Central memory CD4-positive, alpha-beta T cell (primary cell): ENCODE measurements at places on chromosomes 7 and 10.

DNA sequence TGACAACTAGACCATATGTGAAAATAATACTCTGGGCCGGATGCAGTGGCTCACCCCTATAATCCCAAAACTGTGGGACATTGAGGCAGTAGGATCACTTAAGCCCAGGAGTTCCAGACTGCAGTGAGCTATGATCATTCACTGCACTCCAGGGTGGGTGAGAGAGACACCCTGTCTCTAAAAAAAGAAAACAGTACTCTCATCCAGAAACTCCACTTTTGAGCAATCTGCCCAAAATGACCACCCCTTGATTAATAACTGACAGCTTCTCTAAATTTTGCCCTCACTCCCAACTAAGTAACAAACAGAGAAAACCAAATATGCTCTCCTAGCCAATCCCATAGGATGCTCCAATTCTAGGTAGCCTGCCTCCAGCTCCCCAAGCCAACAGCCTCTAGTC lies 62.5 kb upstream of the AKR1E2 start:
- DNase-seq = no peak

- DNase-seq = no peak
These were observed 39.0 kb downstream of the RAB11FIP2 start for GRCh38 chr10:118007773-118008172.

DNA sequence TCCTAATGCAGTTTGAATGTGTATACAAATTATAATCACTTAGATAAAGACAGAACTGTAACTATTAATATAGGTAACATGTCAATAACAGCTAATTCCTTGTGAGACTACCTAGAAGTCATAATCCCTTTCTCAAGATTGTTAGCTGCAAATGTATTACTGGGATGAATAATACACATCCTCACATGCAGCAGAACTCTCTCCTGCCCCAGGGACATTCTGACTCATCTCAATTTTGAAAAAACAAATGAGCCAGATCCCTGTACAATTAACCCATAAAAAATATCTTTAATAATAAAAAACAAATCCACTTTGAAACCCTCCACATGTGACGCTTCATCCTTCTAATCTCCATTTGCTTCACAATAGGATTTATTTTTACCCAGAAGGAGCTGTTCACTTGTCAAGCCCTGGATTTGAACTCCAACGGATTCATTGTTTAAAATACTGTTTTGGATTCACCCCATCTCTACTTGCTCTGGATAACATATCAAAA lies 428.4 kb upstream of the TEX47 start:
- no peak for DNase-seq

- no peak for DNase-seq
These were observed 612.1 kb downstream of the AUTS2 start for GRCh38 chr7:70210200-70210935.

- DNase-seq = no peak
These were observed 26.6 kb downstream of the RHEB start for GRCh38 chr7:151493083-151493482.

- no peak for DNase-seq
These were observed 158.8 kb downstream of the DNAJB6 start for GRCh38 chr7:157495594-157495993.

GRCh38 chr10:91190876-91191583 lies 29.4 kb upstream of the PCGF5 start:
- DNase-seq = no peak

GRCh38 chr10:32205670-32206069 lies 141.3 kb downstream of the EPC1 start:
- no peak for DNase-seq

DNA sequence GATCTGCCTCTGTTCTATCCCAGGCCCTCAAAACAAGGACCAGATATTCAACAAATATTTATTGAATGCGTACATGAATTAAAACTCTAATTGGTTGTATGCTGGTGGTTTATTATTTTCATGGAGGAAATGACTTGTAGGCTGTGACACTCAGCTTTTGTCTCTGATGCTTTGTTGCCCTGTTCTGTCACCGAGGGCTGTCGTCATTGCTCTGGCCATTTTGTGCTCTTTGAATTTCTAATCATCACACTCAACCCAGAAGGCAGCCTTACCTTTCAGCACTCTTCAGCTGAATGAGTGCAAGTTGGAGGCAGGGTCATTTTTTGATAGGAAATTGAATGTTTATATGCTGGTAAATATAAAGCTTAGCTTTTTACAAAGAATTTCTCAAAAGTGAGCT lies 14.5 kb downstream of the SRGN start:
- DNase-seq = no peak

DNA sequence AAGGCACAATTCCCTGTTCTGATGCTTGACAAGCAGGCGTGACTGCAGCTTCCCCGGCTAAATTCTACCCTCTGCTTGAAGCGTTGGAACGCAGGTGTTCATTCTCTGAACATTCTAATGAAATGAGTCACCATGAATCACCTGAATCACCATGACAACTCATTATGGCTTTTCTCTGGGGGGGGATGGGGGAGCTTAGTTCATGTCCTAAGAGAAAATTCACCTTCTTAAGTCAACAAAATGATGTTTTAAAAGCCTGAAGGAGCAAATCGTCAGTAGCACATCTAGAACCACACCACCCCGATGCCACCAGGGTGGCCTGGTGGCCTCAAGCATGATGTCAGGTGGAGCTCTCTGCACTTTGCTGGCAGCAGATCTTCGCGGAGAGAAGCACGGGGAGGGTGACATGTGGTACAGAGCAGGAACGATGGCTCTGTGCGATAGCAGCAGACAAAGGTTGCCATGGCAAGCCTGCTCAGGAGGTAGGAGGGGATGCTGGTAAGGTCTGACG lies 33.7 kb downstream of the DDC start:
- DNase-seq = no peak

DNA sequence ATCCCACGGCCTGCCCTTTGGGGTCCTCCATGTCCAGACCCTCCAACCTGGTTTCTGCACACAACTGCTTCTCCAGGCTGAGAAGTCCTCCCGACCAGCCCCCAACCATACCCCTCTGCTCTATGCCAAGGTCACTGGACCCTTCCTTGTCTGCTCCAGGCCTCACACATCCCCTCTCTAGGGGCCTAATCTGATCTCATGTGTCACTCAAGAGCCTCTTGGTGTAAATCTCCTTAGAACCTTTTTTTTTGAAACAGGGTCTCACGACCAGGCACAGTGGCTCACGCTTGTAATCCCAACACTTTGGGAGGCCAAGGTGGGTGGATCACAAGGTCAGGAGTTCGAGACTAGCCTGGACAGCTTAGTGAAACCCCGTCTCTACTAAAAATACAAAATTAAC lies 17.5 kb upstream of the SERPINE1 start:
- no peak for DNase-seq

- no peak for DNase-seq
These were observed 33.0 kb upstream of the CHST15 start for GRCh38 chr10:124126145-124126982.

DNA sequence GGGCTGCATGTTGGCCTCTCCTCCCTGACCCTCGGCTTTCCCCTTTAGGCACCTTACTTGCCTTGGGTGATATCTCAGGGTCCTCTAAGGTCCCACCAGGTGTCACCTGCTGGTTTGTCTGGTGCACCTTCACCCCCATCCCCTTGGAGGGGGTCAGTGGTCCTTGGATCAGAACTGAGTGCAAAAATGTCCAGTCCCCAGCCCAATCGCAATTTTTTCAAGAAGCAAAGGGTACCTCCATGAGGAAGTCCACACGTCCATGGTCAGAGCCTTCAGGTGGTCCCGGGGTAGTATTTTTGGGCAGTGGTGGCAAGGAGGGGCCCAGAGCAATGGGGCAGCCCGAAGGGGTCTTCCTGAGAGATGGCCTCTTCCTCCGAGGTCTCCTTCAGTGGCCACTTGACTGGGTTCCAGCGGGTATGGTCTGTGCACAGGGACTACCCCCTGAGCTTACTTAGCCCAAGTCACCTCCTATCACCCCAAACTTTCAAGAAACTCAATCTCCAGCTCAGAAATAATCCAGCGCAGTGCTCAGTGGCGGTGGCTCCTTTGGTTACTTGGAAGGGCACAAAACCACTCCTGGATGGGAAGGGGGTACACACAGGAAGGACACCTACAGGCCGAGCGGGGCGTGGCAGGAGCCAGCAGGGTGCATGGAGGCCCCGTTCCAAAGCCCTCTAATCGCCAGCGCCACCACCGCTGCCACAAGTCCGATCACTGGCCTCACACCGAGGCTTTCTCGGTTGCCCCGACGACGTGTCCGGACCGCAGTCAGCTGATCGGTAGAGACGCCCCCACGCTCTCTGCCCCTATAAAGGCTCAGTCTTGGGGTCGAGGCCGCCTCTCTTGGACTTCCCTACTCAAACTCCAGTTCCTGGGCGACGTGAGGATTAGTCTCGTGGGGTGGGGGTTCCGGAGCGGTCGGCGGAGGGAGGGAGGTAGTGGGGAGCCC lies 4.5 kb downstream of the SAP25 start:
- DNase-seq = peak; percentile 41

DNA sequence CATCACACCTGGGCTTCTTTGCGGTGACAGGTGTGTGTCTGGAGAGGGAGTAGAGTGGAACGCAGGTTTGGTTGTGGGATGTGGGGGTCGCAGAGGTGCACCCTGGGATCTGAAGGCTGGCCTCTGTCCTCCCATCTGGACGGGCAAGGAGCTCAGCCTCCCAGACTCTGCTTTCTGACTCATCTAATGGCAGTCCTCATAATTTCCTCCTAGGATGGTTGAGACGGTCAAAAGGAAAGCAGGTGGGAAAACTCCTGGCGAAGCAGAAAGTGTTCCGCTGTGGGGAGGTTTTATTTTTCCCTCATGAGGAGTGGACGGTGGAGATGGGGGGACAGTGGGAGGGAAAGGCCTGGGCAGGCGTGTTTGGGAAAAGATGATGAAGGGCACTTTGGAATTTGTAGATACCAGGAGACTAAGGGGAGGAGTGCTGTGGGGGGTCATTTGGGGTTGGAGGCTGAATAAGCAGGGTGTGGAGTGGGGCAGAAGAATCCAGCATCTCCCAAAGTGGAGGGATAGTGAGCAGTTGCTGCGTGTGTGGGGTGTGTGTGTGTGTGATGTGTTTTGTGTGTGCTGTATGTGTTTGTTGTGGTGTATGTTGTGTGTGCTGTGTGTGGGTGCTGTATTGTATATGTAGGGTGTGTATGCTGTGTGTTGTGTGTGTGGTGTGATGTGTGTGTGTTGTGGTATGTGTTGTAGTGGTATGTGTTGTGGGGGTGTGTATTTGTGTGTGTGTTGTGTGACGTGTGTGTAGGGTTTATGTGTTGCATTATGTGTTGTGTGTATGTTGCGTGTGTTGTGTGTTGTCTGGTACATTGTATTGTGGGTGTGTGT lies 97.2 kb upstream of the PODXL start:
- no peak for DNase-seq

DNA sequence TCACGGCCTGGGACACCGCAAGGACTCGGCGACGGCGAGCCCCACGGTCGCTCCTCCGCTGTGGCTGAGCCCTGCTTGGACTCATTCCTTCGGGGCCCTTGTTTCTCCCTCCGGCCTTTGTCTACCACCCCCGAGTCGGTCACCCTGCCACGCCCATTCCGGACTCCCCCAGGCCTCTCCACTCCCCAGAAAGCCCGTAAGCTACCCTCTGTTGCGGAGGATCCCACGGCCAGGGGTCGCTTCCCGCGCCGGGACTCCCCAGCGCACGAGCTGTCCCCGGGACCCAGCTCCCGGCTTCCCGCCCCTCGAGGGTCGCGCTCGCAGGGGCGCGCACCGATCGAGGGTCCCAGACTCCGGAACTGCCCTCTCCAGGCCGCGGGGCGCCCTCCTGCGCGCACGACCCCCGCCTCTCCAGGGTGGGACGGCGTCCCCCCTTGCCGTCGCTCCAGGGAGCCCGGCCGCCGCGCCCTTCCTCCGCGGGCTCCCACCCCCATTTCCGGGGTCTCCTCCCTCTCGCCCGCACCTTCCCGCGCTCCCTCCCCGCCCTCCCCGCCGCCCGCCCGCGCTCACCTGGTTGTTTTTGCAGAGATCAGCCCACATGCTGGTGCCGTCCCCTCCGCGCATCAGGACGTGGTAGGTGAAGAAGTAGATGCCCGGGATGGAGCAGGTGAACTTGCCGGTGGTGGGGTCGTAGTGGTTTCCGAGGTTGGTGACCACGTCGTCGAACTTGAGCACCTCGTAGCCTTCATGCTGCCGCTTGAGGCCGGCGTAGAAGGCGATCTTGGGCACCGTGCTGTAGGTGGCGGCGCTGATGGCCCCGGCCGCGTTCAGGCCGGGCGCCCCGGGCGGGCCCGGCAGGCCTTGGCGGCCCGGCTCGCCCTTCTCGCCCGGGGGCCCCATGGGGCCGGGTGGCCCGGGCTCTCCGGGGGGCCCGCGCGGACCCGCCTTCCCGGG lies 1.5 kb downstream of the C1QL3 start:
- DNase-seq = no peak

- DNase-seq = no peak
These were observed 57.9 kb downstream of the JAKMIP3 start for GRCh38 chr10:132123606-132124005.
